ENCODE measurements at places on chromosomes 5 and 9.

DNA sequence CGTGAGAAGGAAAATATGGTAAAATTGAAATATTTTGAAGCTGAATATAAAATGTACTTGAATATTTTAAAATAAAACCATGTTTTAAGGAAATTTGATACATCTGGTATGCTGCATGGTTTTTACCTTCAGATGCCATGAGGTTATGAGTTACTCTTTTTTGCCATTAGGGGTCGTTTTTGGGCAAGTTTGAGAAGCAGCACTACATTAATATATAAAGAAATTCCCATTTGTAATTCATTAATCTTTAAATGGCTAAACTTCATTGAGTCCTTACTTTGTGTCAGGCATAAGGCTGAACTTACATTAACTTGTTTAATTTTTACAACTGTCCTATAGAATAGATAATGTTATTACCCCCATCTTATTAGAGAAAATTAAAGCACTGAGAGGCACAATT is 152.3 kb downstream of the KDM4C start:
- no peak for DNase-seq

- DNase-seq: no peak
Measured at GRCh38 chr9:16364347-16364746, 506.1 kb downstream of the BNC2 start.

- peak; percentile 46 for DNase-seq
Measured at GRCh38 chr9:136544964-136545691, 720 bp downstream of the NOTCH1 start.

DNA sequence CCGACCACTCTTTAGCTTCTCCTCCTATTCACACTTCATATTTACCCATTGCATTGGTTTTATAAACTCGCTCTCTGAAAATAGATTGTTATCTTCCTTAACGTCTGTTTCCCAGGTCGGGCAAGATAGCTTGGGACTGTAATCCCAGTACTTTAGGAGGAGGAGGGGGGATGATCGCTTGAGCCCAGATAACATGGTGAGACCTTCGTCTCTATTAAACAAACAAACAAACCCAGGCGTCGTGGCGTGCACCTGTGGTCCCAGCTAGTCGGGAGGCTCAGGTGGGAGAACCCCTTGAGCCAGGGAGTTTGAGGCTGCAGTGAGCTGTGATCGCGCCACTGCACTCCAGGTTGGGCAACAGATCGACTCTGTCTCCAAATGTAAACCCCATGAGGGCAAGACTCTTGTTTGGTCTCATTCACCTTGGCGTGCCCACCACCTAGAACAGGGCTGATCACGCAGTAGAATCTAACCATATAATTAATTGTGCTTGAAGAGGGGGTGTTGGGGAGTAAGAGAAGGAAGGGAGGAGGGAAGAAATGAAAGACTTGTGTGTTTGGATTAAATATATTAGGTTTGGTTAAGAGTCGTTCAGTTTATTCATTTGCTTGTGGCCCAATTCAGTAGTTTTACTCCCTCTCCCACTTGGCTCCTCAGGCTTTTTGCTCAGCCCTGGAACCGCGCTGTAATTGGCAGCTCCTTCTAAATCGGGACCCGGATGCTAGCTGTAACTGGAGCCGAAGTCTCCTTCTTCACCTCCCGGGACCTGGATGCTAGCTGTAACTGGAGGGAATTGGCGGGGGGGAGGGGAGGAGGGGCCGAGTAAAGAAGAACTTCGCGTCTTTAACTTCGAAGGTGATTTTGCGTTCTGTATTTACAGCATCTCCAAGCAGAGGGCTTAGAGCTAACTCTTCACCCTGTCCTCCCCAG is 24.9 kb downstream of the CDKN2A start:
- DNase-seq: no peak

GRCh38 chr5:115586525-115587146 is 15.6 kb downstream of the TICAM2 start:
- no peak for DNase-seq

GRCh38 chr9:114321759-114322158 is 1.1 kb upstream of the ORM1 start:
- no peak for DNase-seq

- no peak for DNase-seq
Measured at GRCh38 chr9:38435521-38435920, 11.3 kb upstream of the IGFBPL1 start.

- DNase-seq: no peak
Measured at GRCh38 chr5:76615759-76616158, 7.4 kb downstream of the F2RL2 start.

DNA sequence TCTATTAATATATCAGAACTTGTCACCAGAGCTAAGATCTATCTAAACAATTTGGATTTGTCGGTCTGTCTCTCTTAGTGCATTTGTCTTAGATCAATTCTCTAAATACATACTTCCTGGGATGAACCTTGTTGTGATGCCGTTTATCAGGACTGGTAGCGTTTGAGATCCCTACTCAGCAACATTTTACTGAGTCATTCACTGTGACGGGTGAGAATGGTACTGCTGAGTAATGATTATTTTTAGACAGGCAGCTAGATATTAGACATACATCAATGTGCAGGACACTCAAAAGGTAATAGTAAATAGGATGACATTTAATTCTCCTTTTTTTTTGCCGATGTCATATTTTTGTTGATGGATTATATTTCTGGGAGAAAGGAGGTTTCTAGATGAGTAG is 209.0 kb downstream of the CSNK1G3 start:
- no peak for DNase-seq

GRCh38 chr5:22779499-22779898 is 73.6 kb downstream of the CDH12 start:
- DNase-seq: no peak

GRCh38 chr9:114613087-114613486 is 2.0 kb downstream of the TMEM268 start:
- no peak for DNase-seq

DNA sequence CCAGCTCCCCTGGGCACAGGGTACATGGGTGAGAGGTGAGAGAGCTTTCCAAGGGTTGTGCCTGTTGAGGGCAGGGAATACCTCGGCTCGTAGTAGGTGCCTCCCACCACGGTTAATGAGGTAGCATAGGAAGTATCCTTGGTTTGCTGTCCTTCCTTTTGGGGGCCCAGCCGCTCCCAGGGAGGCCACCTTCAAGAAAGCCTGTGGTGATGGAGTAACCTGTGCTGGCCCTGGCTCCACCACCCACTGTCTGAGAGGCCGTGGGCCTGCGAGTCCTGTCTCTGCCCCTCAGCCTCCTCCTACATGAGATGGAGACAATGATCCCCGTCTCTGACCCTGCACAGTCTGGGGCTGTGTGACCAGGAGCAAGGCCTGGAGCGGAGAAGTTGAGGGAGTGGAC is 40.8 kb downstream of the COL27A1 start:
- DNase-seq: no peak

DNA sequence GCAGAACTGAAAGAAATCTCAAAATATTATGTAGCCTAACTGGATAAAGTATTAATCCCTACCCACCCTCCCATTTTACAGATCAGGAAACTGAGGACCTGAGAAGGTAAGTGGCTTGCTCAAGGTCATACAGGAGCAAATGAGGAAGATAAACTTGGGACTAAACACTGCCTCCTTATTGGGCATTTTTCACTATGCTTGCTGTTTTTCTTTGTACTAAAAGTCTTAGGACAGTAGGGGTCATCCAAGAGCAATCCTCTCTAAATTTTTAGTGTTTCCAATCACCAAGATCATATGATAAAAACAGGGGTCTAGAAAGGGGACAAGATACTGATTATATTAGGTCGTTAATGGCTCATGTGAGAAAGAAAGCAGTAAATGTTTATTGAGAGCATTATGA is 80.8 kb downstream of the RORB start:
- DNase-seq: no peak

- DNase-seq: no peak
Measured at GRCh38 chr9:115444959-115445358, 327.0 kb upstream of the TNC start.

DNA sequence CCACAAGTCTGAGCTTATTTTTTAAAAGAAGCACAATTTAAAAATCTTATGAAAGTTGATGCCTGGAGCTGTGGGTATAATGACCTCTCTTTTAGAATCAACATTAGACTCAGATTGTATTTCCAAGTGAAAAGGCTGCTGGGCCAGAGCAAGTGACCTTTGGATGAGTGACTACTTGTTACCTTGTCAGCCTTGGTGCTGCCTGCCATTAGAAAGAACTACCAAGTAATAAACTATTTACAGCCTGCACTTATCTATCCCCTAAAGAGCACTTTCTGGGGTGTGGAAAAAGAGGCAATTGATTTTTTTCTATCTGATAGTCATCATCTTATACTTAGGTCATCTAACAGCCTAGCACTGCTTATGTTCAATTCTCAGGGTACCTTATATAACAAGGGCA is 134.9 kb upstream of the FBXL17 start:
- DNase-seq: no peak

DNA sequence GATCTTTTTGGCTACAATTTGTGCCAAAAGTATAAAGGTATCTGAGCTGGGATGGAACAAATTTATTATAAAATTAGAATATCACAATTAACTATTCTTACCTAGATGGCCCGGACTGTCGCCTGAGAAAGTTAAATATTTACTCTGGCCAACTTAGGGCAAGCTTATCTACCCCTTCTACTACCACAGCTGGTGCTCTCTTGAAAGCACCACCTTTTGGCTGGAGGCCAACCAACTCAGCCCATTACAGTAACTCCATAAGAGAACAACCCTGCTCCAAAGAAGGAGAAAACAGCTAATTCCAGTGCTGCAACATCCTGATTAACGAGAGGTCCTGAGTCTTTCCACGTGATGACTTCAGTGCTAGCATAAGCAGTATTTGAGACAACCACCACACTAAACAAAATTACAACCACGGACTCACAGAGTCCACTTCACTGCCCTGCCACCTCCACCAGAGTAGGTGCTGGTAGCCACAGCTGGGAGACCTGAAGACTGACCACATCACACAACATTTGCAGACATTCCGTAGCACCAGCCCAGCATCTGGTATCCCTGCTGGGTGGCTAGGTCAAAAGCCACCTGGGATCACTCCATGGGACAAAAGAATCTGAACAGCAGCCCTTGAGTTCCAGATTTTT is 43.2 kb downstream of the RGMB start:
- no peak for DNase-seq

Data from activated CD8-positive, alpha-beta memory T cell treated with anti-CD3 and anti-CD28 coated beads for 48 hours (primary cell).